Kidney capillary endothelial cell (primary cell): ENCODE measurements at places on chromosomes 6 and 20.

- DNase-seq: no peak
Measured at GRCh38 chr20:9454791-9455190, 59.6 kb upstream of the LAMP5 start.

GRCh38 chr6:35955071-35955470 lies 34.2 kb upstream of the SRPK1 start:
- DNase-seq: peak; percentile 14

- no peak for DNase-seq
Measured at GRCh38 chr20:57392512-57393271, 1.5 kb downstream of the RBM38 start.

DNA sequence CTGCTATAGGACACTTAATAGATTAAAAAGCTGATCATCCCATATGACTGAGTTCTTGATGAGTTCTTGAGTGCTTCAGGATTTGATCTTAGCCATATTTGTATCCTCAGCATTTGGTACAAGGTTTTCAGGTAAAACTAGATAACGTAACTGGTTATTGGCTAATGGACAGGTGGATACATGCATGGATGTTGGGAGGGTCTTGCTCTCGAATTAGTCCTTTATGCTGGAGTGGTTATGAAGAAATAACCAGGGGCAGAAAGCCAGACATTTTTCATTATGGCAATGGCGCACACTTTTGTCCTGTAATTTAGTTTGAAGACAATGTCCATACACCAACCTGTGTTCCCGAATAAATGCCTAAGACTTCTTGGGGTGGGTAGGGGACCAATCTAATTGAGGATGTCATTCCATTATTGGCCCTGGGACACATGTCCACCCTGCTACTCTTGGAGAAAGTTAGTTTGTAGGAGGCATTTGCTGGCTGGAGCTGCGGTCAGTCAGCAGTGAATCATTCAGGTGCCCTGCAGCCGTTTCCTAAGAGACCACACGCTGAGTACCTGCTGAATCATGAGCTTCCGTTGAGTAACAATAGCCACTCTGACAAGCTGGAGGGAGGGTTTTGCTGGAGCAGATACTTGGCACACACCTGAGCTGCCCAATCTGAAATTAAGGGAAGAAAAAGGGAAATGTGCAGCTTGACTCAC lies 194.4 kb downstream of the FOXA2 start:
- DNase-seq: no peak

- no peak for DNase-seq
Measured at GRCh38 chr20:58362970-58363369, 26.1 kb upstream of the VAPB start.
